ENCODE measurements at places on chromosomes 7 and 10.

DNA sequence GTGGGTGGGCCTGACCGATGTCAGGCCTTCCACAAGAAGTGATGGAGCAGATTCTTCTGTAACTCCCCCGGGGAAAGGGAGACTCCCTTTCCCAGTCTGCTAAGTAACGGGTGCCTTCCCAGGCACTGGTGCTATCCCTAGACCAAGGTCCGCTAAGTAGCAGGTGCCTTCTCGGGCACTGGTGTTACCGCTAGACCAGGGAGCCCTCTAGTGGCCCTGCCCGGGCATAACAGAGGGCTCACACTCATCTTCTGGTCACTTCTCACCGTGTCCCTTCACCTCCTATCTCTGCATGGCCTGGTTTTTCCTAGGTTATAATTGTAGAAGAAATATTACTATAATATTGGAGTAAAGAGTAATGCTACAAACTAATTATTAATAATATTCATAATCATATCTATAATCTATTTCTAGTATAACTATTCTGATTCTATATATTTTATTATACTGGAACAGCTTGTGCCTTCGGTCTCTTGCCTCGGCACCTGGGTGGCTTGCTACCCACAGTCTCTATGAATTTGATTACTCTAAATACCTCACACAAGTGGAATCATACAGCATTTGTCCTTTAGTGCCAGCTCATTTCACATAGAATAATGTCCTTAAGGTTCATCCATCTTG, 1378.7 kb downstream of the XPNPEP1 start:
- peak; percentile 58 for DNase-seq

- DNase-seq, result no peak
Observed at GRCh38 chr10:19971343-19972052, 155.3 kb downstream of the PLXDC2 start.

DNA sequence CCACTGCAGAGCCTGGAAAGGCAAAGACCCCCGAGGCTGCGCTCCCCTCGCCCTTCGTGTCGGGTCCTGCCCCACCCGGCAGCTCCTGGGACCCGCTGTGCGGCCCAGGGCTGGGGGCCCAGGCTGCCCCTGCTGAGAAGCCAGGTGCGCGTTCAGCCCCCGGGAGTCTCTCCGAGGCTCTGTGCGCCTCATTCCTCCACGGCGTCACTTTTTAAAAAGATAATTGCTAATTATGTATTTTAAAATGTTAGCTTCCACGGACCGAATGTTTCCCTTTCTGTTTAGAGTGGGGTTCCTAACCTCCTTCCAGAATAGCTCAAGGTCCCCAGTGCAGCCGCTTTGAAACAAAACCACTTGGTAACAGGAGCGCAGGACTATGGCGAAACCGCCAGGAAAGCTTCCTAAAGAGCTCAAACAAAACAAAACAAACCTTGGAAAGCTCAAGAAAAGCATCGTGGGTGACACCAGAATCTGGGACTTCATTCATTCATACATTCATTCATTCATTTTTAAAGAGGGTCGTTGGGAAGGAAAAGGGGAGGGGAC, 45.6 kb downstream of the PDIA4 start:
- peak; percentile 18 for DNase-seq

GRCh38 chr7:70177166-70177565, 578.9 kb downstream of the AUTS2 start:
- peak; percentile 89 for DNase-seq

GRCh38 chr7:149624006-149624405, 126.4 kb upstream of the ZNF746 start:
- DNase-seq, result peak; percentile 3

DNA sequence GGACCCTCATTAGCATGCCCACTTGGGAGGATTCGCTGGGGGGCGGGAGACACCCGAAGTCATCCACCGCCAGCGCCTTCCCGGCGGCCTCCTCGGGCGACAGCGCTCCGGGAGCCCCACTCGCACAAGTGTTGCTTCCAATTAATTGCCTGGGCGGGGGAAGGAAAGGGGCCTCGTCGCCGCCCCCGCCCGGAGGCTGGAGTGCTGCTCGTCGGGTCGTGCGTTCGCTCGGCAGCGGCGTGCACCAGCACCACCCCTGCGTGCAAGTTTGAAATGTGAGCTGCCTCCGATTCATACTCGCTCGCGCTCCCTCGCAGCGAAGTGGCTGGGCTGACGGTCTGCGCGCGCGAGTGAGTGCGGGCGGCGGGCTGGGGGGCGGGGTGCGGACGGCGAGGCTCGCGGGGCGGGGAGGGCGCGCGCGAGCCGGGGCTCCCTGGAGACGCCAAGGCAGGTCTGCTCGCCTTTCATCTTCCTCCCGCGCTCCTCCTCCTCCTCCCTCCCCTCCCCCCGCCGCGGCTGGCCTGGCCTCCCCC, 104.6 kb upstream of the PPIF start:
- DNase-seq, result peak; percentile 81

DNA sequence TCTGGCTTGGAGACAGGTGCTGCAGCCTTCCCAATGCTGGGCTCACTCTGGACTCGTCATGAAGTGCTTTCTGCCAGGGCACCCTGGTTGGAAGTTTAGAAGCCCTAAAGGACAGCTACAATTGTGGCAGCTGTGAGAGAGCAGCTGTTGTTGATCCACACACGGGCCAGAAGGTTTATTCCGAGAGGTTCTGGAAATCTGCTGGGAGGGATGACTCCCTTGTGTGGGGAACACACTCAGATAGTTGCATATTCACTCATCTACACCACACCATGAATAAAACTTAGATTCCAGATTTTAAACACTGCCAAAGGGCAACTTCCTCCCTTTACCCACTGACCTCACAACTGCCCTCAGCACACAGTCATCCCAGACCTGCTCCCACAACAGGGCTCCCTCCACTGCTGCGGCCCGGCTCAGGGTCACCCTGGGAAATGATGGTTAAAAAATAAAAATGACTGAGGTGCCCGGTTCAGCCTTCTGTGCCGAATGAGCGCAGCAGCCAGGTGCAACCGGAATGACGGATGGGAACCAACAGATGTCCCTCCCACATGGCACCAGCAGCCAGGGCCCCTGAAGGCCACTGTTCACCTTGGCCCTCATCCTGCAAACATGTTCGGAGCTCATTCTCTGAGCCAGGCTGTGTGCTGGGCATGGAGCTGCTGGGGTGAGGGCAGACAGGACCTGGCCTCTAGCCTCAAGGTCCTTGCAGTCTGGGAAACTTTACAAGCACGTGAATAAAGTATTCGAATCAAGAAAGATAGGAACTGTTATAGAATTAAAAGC, 40.2 kb downstream of the ASB13 start:
- no peak for DNase-seq

- DNase-seq, result no peak
Observed at GRCh38 chr7:112079673-112080072, 126.5 kb downstream of the DOCK4 start.

DNA sequence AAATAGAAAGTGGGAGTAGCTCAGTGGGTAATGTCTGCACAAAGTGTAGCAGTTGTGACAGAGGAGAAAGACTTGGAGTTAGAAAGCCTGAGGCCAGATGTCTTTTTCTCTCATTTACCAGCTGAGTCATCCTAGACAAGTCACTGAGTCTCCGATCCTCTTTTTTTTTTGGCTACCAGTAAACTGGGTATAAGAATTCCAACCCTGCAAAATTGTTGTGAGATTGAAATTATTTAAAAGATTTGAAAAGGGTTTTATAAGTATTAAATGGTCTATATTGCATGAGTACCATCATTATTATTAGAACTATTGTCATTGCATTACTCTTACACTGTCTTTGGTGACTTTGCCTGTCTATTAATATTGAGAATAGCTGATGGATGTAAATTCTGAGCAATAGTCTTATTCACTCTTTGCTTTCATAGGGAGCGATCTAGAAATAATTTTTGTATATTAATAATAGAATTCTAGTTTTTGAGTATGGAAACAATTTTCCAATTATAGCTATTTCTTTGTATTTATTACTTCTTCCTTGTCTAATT, 74.0 kb downstream of the ARID5B start:
- DNase-seq, result peak; percentile 80

DNA sequence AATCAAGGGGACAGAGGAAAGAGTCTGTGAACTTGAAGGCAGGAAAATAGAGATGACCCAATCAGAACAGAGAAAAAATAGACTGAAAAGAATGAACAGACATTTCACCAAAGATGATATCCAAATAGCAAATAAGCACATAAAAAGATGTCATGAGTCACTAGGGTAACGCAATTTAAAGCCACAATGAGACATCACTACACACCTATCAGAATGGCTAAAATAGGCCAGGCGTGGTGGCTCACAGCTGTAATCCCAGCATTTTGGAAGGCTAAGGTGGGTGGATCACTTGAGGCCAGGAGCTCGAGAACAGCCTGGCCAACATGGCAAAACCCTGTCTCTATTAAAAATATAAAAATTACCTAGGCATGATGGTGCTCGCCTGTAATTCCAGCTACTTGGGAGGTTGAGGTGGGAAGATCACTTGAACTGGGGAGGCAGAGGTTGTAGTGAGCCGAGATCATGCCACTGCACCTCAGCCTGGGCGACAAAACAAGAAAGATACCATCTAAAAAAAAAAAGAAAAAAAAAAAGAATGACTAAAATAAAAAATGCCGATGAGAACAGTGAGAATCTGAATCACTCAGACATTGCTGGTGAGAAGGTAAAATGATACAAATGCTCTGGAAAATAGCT, 100.9 kb downstream of the LHPP start:
- no peak for DNase-seq

DNA sequence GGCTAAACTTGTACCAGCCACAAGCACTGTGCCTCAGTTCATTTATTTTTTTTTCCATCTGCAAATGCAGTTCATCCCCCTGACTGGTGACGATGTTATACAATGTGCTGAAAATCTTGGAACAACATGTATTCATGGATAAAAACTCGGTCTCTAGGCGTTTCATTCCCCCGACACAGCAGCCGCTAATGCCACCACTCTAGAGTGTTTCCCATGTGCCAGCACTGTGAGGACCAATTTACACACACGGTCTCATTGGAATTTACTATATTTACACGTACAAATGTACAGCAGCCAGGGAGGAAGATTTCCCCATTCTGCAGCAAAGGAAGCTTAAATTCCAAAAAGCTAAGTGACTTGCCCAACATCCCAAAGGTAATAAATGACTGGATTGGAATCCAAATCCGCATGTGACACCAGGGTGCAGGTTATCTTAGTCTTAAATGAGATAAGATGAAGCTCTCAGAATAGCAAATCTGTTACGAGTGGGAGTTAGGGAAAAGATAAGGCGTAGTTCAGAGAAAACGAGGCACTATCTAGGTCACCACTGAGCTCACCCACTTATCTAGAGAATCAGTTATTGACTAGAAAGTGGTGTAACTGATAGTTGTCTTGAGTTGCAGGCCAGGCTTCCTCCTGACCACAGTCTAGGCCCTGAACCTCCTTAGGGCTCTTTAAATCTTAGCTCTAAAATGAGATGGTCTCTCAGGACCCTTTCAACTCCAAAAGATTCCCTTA, 36.7 kb downstream of the FAM107B start:
- no peak for DNase-seq

DNA sequence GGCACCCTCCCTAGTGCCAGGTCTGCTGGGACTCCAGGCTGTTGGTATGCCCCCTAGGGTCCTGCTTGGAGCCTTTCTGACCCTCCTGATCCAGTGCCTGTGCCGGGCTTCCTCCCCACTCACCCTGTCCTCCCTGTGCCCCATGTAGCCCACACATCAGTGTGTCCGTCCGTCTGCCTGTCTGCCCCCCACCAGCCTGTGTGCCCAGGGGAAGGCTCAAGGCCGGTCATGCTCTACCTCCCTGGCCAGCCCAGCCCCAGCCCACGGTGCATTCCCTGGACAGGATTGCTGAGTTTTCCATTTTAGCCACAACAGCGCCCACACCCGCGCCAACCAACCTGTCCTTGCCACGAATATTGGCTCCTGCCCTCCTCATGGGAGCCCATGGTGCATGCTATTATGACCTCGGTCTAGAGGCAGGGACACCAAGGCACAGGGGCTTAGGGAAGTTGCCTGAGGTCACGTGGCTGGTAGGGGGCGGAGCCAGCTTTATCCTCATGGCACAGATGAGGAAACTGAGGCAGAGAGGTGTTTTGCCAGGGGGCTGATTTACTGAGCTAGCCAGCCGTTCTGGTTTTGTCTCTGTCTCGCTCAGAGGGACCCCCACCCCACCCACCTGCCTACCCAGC, 136.0 kb downstream of the FAM53B start:
- no peak for DNase-seq

GRCh38 chr10:71549766-71550533, 153.2 kb downstream of the CDH23 start:
- DNase-seq, result no peak

DNA sequence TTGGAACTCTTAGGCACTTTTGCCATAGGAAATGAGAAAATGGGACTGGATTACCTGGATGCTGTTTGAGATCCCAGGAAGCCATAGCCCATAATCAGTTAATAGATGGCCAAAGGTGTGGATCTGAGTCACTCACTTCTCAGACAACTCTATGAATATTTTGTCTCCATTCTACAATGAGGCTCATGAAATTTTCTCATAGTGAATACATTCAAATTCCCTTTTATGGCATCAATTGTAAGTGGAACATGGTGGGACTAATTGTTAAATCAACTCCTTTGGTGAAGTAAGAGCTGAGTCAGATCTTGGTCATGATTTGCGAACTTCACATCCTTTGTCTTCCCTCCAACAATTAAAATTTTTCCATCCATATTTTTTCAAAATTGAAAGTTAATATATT, 222.1 kb downstream of the ARL4A start:
- DNase-seq, result no peak

GRCh38 chr10:80260295-80261243, 28.9 kb downstream of the MAT1A start:
- DNase-seq, result peak; percentile 11

- DNase-seq, result no peak
Observed at GRCh38 chr7:72152161-72153131, 259.7 kb downstream of the CALN1 start.

DNA sequence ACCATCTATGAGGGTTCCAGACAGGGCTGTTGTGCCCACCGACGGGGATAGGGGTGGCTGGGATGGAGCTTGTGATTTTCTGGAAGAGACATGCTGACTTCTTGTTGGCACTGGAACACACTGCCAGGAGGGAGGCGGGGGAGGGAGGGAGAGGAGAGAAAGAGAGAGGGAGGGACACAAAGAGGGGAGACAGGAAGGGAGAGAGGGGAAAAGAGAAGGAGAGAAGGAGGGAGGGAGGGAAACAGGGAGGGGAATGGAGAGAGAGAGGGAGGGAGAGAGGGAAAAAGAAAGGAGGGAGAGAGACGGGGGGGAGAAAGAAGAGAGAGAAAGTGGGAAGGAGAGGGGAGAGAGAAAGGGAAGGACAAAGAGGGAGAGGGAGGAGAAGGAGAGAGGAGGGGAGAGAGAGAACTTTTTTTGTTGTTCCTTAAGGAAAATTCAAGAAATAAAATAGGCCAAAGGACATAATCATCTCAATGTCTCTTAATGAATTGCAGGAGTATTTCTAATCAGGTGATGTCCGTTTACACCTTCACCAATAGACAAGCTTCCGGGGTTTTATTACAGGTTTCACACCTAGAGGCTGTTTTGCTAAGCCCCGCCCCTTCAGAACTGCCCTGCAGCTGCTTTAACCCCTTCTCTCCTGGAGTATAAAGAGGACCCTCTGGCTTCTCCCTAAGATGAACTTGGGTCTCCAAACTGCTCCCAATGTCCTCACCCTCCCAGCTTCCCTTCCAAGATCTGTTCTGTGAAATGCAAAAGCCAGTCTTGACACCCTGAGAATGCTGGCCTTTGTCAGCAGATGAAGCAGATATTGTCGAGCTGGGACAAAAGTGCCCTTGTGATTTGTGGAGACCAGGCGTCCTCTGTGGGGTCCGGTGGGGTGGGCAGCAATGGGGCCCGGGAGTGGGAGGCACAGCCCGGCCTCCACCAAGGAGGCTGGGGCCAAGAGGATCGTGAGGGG, 82.0 kb upstream of the GTF2IRD1 start:
- DNase-seq, result no peak

Measured in fibroblast of upper back skin (primary cell).